ENCODE measurements at places on chromosomes 1 and 21.

DNA sequence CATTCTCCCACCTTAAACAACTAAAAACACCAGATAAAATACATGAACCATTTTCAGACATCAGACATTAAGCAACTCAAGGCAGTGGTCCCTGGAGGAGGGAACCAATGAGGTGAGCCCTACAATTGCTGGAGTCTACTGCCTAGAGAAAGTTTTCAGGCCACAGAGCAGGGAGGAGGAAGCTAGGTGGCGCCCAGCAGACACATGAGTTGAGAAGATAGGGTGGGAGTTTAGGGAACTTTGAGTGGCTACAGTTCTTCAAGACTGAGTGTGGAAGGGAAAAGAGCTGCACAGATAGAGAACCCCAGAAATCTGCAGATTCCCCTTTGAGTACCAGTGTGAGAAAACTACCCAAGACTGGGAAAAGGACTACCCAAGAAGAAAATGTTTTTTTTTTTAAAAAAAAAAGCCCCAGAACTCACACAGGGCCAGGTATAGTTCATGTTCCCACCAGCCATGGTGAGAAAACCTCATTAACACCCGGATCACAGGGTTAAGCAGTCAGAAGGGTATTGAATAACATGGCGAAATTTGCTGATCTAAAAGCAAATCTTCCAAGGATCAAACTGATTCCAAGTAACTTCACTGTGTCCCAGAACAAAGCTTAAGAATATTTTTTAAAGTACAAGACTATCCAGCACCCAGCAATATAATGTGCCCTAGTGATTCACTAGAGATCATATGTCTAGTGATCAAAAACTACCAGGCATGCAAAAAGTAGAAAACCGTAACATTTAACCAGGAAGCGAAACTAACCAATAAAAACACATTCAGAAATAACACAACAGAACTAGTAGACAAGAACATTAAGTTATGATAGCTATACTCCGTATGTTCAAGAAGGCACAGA is 12.0 kb downstream of the ALDH9A1 start:
- DNase-seq = no peak

DNA sequence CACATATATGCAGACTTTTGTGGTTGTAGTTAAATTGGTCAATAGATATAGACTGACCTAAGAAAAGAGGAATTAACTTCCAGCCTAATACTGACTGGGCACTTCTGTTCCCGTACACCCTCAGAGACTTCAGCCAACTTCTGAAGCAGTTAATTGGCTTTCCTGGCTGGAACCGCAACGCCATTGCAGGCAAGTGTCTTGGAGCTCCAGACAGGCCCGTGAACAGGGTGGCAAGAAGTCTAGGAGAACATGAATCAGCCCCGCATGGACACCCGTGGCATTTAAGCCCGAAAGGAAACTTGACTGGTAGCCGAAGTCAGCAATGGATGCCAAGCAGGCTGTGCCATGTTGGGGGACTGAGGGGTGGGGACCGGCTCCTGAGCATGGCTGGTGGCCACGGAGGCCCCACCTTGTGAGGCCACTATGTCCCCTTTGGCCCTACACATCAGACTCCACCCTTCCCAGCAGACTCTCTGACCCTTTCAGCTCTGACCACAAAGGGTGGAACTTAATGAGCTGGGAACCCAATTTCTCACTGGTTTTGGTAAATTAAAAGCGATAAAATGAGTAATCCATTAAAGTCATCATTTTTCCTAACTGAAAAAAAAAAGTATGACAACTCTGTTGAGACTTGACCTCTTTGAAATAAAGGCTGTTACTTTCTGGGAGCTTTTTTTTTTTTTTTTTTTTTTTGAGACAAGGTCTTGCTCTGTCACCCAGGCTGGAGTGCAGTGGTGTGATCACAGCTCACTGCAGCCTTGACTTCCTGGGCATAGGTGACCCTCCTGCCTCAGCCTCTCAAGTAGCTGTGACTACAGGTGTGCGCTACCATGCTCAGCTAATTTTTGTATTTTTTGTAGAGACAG is 54.1 kb downstream of the RUNX1 start:
- no peak for DNase-seq

DNA sequence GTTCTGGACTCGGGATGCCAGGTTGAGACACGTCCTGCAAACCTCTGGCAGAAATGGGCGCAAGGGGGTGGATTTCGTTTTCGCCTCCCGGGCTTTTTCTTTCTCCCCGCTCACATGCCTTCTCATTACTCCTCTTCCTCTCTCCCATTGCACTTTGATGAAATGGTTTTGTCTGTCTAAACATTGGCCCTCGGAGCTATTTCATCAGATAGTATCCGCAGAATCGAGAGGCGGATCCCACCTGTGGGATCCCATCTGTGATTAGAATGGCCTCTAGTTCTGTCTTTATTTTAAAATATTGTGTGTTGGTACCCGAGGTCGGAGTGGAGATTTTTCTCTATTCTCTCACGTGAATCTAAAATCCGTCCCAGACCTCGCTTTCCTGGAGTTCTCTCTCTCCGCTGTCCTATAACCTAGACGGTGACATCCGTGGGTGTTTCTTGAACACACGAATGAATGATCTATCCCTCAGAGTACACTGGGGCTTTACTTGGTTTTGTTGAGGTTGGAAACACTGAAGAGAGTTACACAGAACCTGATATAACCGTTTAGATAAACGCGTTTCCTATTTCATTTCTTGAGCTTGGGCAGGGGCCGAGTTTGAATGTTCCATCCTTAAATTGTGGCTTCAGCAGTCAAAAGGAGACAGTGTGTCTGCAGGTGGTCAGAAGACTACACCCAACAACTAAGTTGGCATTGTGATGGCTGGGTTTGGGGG is 2.0 kb downstream of the EDARADD start:
- no peak for DNase-seq

GRCh38 chr1:10635085-10635896 is 160.5 kb downstream of the PEX14 start:
- no peak for DNase-seq

DNA sequence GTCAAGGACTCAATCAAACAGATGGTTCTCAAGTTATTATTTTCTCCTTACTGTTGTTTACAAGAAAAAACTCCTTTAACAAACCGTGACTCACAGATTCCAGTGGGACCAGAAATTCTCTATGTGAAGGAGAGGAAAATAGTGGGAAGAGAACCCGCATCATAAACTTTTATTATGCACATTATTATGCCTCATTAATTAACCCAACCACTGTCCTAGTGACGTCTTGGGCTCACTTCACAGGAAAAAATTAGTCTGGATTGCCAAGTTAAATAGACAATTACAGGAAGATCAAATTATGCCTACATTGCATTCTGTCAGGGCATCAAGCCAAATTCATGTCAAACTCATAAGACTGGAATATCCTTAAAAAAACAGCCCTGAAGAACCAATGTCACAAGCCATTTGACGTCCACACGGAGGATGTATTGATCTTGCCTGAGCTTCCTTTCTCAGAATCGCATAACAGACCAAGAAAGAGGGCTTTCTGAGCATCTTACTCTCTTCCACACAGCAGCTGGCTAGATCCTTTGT is 347.8 kb downstream of the DUSP10 start:
- DNase-seq = no peak

DNA sequence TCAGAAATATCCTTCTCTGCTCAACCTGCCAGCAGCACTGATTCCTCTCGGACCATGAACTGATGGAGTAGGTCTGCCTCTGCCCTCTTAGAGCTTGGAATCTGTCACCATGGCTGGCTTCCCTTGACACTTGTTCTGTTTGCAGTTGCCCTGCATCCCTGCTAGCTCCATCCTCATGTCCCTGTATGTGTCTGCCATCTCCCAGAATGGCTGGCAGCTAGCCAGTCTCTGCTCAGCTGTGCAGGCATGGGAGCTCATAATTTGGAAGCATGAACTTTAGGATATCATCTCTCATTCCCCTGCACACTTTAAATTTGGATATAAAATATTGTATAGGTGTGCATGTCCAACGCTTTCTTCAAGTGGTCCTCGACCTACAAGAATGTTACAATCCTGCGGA is 95.4 kb downstream of the C1orf94 start:
- no peak for DNase-seq

Measured in psoas muscle (tissue), 8 donors.